ENCODE measurements at places on chromosomes 2 and 18.

GRCh38 chr2:195438692-195439091 is 218.3 kb upstream of the SLC39A10 start:
- DNase-seq, result no peak

- no peak for DNase-seq
Measured at GRCh38 chr2:27485496-27485895, 4.0 kb downstream of the IFT172 start.

- DNase-seq, result peak; percentile 53
Measured at GRCh38 chr2:115161771-115162493, 719.5 kb downstream of the DPP10 start.

DNA sequence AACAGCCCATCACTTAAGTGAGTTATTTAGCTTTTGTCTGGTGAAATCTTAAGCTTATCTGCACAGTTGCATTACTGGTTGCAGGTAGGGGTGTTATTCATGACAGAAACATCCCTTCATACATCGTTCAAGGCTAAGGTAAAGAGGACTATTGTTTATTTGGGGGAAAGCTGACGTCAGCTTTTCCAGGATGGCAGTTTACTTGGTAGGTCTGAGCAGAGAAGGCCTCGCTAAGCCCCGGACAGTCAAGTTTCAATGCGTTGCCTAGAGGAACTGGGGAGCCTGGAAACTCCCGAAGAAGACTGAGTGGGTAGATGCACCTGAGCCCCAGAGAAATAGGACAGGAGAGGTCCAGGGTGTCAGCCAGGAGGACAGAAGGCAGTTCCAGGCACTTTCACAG is 2.2 kb downstream of the RNU4ATAC start:
- no peak for DNase-seq

DNA sequence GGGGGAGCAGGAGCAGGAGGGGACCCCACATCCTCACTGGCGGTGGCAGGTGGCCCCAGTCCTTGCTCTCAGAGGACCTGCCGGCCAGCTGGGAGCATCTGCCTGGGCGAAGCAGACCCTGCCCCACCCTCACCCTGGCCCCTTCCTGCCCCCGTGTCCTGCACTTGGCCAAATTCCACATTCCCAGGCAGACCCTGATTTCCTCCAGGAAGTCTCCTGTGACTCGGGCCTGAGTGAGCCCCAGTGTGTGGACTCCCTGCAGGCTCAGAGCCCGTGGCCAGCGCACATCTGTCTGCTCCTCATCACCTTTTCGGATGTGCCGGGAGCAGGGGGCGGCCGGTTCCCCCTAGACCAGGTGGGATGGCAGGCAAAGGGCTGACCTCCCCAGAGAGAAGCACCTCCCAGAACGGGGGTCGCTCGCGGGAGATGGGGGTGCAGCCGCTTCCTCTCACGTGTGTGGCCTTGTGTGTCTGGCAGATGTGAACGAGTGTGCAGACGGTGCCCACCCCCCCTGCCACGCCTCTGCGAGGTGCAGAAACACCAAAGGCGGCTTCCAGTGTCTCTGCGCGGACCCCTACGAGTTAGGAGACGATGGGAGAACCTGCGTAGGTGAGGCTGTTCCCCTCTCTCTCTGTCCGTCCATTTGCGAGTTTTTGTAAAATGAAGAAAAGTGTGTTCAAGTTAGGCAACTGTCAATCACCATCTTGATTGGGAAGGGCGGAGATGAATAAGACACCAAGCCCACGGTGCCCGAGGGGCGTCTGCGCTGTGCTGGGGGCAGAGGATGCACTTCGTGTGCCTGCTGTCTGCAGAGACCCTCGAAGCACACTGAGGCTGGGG is 90.4 kb downstream of the TPO start:
- DNase-seq, result no peak

DNA sequence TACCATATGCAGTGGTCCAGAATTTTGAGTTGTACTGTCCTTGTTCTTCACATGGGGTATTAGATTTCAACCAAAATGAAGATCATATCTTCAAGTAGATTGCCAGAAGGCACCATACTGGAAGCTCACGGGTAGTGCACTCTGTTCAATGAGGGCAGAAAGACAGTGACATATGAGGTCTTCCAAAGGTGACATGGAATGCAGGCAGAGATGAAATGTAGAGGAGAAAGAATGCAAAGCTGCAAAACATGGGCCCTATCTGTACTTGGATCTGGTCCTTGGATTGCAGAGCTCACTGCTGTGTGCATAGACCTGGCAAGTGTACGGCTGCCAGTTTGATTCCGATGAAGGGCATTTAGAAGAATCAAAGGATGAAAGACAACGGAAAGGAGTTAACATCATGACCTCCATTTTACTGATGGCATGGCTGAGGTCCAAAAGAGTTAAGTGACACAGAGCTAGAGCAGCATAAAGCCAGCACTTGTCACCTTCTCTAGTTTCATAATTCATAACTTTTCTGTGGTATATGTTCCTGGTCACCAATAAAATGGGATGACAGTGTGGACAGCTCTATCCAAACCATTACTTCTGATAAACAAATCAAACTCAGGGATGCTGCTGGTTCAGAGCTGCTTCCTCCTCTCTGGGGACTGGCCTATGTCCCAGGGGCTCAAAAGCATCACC is 64.7 kb downstream of the BCL2 start:
- no peak for DNase-seq

DNA sequence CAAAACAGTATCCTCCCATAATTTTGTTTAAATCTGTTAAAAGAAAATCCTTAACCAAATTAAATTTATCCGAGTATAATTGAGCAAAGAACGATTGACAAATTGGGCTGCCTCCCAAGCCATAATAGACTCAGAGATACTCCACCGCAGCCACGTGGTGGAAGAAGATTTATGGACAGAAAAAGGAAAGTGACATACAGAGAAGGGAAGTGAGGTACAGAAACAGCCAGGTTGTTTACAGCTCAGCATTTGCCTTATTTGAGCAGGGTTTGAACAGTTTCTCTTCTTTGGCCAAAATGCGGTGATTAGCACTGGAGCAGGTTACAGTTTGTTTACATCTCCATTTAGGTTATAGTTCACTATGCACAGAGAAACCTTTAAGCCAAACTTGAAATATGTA is 60.8 kb downstream of the KYNU start:
- DNase-seq, result no peak

DNA sequence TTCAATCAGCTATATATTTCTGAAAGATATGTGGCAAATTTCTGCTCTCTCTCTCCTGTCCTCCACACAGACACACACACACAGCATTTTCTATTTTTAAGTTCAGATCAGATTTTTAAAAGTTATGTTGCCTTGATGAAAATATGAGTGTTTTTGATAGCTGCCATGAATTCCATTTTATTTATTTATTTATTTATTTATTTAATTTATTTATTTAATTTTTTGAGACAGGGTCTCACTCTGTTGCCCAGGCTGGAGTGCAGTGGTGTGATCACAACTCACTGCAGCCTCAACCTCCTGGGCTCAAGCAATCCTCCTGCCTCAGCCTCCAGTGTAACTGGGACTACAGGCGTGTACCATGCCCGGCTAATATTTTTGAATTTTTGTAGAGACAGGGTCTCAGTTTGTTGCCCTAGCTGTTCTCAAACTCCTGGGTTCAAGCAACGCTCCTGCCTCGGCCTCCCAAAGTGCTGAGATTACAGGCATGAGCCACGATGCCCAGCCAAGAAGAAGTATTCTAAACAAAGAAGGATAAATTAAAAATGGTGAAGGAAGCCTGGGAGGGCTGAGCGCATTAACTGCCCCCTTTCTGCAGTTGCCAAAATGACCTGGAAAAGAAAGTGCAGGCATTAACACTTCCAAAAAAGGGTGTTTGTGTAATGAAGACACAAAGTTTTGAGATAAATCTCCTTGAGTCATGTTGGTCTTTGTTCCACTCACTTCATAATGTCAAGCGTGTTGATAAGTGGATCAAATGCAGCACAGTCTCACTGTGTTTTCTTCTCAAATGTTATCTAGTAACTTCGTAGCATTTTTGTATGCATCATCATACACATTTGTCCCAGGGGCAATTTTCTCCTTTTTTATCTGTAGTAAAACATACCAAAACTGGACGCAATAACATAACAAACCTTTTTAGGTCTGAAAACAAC is 11.1 kb upstream of the IMPA2 start:
- no peak for DNase-seq

DNA sequence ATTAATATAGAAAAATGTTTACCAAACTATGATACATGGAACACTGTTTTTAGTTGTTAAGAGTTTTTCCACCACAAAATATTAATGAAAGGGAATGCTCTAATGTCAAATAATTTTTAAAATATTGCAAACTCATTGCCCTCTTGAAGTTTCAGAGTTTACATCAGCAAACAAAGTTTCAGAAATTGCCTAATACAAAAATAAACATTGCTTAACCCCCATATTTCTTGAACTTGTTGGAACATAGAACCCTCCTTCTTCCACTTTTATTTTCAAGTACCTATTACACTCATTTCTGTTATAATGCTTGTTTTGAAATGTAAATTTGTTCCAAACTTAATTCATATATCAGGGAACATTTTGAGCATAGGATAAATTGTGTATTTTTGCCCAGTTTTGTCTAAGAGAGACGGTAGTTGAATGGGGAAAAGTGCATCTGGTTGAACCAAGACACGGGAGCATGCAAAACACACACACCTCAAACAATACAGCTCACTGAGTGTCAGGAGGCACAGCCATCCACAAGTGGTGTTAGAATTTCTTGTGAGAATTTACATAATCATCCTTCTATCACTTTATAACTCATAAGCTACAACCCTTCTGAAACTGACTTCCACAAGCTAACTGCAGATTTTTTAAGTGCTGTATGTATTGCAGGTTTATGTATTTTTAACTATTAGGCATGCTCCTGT is 5.3 kb upstream of the MC4R start:
- DNase-seq, result no peak

GRCh38 chr2:150681120-150681804 is 193.8 kb upstream of the RND3 start:
- DNase-seq, result no peak

DNA sequence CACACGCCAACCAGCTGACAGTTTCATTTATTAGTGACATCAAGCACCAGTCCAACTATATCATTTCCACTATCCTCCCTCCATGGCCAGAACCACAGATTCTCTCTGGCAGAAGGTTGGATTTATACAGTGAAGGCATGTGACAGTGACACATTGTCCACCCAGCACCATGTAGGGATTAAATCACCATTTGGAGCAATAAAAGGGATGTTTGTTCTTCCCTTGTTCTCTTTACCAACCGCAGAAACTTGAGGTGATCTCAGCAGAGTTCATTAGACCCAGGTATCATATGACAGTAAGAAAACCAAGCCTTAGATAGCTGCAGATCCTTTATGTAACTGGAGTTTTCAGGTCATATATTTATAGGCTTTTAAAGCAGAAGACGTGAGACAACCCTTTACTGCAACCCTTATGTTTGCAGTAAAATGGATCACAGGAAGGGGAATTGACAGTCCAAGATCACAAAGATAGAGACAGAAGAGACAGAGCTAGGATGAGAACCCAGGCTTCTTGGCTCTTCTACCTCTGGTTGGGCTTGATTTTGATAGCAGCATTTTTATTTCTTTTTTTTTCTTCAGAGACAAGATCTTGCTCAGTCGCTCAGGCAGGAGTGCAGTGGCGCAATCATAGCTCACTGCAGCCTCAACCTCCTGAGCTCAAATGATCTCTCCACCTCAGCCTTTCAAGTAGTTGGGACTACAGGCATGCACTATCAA is 80.1 kb downstream of the XDH start:
- no peak for DNase-seq

- DNase-seq, result no peak
Measured at GRCh38 chr18:55265984-55266383, 306.7 kb upstream of the CCDC68 start.

All from HAP-1 (cell line).